ENCODE measurements at places on chromosomes 6 and 20.

DNA sequence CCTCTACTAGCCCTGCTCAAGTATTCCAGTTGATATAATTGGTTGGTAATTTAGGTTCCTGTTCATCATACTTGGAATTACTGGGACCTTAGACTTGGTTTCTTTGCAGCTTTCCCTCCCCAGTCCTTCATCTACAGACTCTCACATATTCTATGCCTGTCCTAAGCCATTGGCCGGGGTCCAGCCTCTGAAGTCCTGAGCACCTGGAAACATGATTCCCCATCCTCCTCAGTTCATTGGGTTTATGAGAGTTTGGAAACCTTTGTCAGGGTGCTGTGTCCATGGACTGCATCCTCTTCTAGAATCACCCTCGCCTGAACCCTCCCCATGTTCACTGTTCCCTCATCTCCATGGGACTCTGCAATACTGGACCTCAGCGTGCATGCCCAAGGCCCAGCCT lies 8.8 kb downstream of the GSTA2 start:
- DNase-seq = no peak

DNA sequence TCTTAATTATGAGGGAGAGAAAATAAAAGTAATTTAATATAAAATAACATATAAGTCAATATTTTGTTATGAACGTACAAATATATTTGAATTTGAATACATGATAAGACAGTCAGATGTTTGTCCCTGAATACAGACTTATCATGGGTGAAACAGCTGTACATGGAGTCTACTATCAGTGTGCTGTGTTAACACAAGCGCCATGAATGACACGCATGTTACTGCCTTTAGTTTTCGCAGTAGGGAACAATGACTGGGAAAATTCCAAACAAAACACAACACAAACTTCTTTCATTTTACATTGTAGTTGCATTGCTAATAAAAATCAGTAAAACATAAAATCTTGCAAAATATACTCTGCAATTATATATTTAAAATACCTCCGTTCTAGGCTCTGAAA lies 108.6 kb downstream of the FBXO5 start:
- DNase-seq = no peak

GRCh38 chr6:36519352-36519751 lies 27.9 kb downstream of the STK38 start:
- DNase-seq = no peak

- DNase-seq = no peak
These were observed 205.1 kb upstream of the GMDS start for GRCh38 chr6:2450546-2450945.

DNA sequence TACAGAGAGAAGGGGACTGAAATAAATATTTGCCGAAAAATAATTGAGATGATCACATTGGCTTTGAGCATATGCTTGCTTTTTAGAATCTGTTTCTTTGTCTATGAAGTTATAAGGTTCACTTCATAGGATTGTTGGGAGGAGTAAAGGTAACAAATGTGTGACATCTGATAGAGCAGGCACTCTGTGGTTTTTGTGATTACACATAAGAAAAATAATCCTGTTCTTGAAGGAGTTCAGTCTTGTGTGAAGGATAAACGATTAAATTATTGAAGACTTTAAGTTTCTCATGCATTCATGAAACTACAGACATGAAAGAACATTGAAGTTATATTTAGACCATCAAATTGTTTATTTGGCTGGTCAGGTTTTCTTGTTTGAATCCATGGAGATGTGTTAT lies 45.0 kb downstream of the QKI start:
- DNase-seq = no peak

GRCh38 chr20:32537657-32538525 lies 47.2 kb downstream of the NOL4L start:
- no peak for DNase-seq

DNA sequence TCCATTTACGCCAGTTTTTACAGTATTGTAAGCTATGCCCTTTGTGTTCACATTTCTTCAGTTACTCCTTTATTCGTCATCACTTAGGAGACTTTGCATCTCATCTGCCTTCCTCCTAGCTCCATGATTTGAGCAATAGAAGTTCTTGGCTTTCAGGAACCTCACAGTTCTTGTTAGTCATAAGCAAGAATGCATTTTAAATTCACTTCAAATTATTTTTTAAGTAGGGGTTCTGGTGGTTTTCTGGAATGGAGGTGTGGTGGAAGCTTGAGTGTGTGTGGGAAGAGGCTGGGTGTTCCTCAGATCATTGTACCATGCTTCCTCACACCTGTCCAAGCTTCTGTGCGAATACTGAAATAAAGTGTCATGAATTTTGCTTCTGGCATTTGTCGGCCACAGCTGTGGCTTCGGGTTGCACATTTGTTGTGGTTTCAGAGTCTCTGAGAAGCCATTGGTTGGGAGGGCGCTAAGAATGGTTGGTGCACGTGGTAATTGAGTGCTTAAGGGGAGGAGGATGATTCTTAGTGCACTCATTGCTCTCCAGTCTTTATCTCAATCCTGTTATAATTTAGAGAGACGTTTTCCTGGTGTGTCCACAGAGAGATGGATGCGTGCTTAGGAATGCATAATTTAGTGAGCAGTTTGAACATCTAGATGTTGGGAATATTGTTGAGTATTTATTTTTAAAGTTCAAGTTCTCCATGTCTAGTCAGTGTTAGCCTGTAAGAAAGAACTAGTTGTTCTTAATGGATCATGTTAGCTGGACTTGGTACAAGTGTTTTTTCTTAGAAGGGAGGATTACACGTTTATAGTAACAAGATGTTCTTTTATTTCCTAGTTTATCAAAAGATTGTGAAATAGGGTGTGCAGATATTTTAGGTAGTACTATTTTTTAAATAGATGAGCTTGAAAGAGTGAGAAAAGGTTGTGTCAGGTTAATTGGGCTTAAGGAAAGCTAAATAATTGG lies 31.9 kb downstream of the FOXO3 start:
- no peak for DNase-seq

DNA sequence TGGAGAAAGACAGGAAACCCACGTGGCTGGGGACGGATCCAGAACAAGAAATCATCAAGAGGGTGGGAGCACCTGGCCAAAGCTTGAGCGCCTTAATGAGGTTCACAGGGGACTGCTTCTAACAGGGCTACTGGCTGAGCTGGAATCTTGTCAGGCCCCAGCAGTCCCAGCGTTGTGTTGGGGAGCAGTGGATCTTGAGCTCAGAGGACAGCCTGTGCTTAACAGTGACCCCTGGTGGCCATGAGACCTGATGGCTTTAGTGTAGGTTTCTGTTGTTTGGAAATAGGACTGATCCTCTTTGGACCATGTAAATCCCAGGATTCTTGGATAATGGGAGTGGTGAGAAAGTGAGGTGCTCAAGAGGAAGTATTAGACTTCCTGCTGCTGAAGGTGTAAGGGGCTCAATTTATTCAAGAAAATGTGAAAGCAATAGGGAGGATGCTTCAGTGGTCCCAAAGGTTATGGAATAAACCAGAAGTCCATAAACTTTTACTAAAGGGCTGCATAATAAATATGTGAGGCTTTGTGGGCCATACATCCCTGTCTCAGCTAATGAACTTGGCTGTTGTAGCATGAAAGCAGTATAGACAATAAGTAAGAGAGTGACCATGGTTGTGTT lies 216.2 kb downstream of the NFATC2 start:
- DNase-seq = no peak

DNA sequence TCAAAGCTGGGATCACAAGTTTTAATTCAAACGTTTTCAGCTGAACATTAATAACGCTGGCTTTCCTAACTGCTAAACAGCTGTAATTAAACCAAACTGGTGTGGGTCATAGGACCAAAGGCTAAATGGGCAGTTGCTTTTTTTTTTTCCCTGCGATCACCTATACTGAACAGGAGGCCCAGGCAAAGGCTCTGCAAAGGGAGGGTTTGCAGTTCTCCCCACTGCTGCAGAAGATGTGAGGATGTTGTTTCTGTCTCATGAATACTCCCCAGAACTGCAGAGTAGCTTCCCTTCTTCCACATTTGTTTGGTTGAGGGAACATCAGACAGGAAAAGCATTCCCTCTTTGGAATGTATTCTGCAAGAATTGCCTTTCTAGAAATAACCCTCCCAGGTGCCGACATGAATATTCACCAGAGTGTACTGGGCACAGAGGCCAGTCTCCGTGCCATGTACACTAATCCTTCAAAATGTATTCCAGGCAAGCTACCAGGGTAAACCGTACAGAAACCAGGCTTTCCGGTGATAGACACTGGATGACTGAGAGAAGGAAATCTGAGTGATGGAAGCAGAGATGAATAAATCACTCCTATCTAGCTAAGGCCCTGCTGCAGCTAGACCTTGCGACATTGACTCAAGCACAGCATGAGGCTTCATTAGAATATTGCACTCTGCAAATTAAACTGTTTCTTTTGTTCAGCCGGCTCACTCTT lies 370.1 kb downstream of the BTBD9 start:
- no peak for DNase-seq

DNA sequence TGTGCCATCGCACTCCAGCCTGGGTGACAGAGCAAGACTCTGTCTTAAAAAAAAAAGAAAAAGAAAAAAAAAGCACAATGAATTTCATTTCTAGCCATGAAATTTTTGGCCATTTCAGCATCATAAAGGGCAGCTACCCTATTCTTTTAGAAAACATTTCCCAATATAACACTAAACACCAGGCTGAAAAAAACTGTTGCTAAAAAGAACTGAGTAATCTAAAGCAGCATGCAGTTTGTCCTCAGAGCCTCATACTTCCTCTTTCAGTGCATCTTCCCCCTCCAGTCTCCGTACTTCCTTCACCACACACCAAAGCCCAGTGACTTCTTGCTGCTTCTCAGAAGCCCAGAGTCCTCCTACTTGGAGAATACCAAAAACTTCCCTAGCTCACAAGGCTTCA lies 5.6 kb upstream of the IFNGR1 start:
- DNase-seq = no peak

DNA sequence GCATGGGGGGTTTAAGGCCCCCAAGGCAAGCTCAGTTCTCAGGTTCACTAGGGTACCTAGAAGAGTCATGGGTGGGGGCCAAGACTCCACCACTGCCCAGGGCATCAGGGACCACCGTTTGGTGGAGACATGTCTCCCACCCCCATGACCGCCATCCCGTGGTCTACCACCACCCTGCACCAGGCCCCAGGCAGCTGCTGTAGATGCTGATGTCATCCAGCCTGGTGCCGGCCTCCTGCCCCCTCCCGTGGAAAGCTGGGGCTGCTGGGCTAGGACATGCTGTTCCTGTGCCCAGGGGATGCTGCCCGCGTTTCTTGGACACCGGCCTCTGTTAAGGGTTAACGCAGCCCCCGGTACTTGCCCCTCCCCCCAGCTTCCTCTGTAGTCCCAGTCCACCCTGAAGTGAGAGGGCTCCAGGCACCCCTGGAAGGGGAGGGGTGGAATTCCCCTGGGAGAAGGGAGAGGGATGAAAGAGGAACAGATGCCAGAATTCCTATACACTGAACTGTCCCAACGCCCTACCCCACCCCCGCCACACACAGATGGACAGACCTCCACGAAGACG lies 587 bp downstream of the IP6K3 start:
- DNase-seq = no peak

DNA sequence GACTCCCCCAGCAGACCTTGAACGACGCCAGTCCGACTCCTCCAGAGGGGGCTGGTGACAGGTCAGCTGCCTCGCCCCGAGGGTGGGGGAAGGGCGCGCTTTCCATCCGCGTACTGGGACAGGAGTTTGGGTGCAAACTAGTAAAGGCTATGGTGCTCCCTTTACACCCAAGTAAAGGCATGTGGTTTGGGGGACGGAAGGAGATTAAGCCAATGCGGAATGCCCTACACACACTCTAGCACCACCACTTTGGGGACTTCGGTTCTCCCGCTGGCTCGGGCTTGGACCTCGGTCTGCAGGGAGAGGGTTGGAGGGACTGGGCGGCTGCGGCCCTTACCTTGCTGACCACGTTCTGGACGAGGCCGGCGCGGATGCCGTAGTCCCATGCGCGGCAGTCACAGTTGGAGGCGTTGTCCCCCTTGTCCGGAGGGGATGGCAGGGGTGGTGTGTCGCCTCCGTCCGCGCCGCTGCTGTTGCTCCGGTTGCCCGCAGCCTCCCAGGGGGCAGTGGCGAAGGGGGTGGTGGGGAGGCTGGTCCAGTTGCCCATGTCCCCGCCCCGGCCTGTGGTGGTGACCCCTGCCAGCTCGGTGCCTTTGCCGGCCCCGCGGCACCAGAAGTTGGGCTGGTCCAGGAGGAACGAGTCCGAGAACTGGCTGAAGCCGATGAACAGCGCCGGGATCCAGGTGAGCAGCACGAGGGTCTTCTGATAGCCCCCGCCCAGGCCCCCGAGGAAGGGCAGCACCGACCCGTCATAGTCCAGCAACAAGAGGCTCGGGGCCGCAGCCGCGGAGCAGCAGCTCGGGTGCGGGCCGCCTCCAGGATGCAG lies 1.1 kb downstream of the SLC22A23 start:
- no peak for DNase-seq

GRCh38 chr6:45421709-45422502 lies 44.2 kb upstream of the SUPT3H start:
- DNase-seq = peak; percentile 50

- no peak for DNase-seq
These were observed 234.7 kb upstream of the SULF2 start for GRCh38 chr20:48019940-48020339.

DNA sequence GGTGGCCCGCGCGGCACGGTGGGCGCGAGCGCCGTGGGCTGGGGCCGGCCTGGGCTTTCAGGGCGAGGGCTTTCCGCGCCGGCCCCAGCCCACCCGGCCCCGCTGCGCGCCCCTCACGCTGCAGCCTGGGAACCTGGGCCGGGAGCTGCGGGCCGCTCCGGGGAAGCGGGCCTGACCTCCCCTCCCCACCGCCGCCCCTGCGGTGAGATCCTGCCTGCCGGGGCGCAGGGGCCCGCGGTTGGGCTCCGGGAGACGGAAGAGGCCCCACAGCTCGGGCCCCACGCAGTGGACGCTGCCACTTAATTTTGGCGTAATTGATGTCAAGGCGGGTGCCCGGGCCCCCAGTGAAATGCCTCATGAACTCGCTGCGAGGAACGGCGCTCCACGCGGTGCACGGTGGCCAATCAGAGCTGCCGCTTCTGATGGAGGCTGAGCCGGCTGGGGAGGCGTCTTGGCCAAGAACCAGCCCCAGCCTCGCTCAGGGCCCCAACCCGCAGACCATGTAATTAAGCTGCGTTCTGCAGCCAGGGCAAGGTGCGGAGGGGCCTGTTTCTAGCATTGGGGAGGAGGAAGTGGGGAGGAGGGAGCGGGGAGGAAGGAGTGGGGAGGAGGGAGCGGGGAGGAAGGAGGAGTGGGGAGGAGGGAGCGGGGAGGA lies 96.1 kb upstream of the BHLHE23 start:
- DNase-seq = peak; percentile 48

GRCh38 chr6:53634184-53634631 lies 31.3 kb downstream of the KLHL31 start:
- DNase-seq = no peak

GRCh38 chr6:31945507-31946369 lies at the start of gene CFB:
CFB (plus strand) TSS chr6:31946095; CDS start chr6:31946222, 127 bp downstream.
- no peak for DNase-seq

Measured in activated gamma-delta T cell (primary cell).